Colonic mucosa (tissue), 4 donors: ENCODE measurements at places on chromosomes 16 and 17.
A peak's percentile ranks its signal among the peaks of the same experiment; 100 is the strongest.

GRCh38 chr16:55515111-55515510, 6.2 kb downstream of the LPCAT2 start:
- no peak for DNase-seq

- peak; percentile 55 for DNase-seq
Measured at GRCh38 chr16:88812513-88813268, 963 bp upstream of the APRT start.

GRCh38 chr17:38636054-38636453, 30.3 kb upstream of the SRCIN1 start:
- DNase-seq, result no peak

GRCh38 chr17:35088356-35088880, 24.9 kb upstream of the RFFL start:
- peak; percentile 60 for DNase-seq

GRCh38 chr16:48157794-48158193, 2.0 kb upstream of the ABCC12 start:
- DNase-seq, result no peak

GRCh38 chr17:68910251-68910705, 44.9 kb downstream of the ABCA8 start:
- DNase-seq, result no peak

DNA sequence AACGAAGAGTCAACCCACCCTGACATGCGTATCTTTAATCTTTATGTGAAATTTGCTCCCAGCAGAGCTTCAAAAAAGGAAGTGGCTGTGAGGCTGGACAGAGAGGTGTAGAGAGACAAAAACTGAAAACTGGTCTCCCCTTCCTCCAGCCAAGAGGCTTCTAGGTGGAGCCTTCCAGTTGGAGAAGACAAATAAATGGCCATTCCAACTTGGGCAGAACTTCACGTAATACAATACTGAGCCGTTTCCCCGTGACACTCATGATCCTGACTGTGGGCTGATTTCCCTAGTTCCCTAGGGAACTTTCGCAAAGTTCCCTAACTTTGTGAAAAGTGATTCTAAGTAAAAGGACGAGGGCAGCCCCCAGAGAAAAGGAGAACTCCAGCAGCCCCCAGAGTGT, 78.8 kb downstream of the ZFHX3 start:
- no peak for DNase-seq

- no peak for DNase-seq
Measured at GRCh38 chr16:73047221-73047535, 750 bp downstream of the ZFHX3 start.

- DNase-seq, result no peak
Measured at GRCh38 chr16:52422307-52422706, 124.6 kb downstream of the TOX3 start.

DNA sequence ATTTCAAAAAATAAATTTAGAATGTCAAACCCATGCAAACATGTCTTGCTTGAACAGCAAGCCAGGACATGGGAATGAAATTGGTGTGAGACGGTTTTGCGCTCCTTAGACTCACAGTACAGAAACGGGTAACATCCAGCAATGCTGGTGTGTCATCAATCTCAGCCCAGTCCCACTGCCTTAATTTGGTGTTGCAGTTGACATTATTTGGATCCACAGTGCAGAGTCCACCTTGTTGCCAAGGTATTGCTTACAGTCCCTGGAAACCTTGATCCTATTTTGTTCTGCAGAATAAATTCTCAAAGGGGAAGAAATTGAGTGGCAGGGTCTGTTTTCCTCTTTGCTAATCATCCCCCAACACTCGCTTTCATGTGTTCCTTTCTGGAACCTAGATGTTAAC, 311.6 kb upstream of the MON1B start:
- DNase-seq, result no peak

GRCh38 chr16:28167221-28167620, 44.5 kb downstream of the XPO6 start:
- no peak for DNase-seq

- DNase-seq, result no peak
Measured at GRCh38 chr16:54285414-54286089, 1.0 kb downstream of the IRX3 start.
